Non-pigmented ciliary epithelial cell (primary cell): ENCODE measurements at places on chromosomes 3 and 15.

- DNase-seq: peak; percentile 48
Observed at GRCh38 chr3:175212896-175213295, 353.8 kb downstream of the NAALADL2 start.

DNA sequence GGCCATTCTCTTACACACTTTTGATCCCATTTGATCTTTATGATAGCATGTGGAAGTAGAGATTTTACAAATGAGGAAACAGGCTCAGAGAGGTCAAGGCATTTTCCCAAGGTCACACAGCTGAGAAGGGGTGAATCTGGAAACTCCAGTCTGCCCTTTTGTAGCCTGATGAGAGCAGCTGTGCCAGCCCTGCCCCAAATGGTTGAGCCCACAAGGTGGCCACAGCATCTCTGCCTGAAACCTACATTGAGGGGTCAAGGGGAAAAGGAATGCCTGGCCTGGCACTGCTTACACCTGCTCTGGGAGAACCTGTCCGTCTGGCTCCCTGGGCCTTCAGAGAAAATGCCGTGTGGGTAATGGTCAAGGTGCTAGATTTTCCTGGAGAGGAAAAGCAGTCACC, 200.2 kb upstream of the LINGO1 start:
- DNase-seq: no peak

DNA sequence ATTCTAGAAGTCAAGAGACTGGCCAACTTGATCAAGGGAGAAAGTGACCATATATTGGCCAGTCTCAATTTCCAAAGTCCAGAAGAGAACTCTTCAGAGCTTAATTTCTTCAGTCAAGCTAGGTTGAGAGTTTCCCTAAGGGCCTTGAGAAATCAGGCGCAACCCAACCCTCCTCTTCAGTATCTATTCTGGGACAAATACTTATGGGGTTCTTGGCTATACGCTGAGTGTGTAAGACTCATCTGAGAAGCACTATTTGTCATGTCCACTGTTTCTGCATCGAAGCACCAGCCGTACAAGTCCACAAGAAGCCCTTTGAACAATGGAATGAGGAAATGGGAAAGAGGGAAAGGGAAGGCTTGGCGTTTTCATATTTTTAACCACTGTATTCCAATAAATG, 379.5 kb downstream of the CTNNB1 start:
- no peak for DNase-seq

- DNase-seq: no peak
Observed at GRCh38 chr15:93384886-93385285, 295.9 kb upstream of the RGMA start.

DNA sequence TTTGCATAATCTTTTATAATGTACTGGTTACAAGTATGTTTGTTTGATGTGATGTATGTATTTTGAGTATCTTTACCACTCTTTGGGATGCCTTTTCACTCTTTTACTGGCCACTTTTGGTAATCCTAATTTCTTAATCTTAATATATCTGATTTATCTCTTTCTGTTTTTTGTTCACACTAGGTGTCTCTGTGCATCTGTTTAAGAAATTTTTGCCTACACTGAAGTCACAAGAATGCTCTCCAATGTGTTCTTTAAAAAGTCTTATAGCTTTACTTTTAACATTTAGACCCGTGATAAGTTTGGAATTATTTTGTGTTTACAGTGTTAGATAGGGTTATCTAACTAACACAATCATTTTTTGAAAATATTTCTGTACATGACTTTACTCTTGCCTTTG, 659.1 kb downstream of the SI start:
- DNase-seq: no peak

DNA sequence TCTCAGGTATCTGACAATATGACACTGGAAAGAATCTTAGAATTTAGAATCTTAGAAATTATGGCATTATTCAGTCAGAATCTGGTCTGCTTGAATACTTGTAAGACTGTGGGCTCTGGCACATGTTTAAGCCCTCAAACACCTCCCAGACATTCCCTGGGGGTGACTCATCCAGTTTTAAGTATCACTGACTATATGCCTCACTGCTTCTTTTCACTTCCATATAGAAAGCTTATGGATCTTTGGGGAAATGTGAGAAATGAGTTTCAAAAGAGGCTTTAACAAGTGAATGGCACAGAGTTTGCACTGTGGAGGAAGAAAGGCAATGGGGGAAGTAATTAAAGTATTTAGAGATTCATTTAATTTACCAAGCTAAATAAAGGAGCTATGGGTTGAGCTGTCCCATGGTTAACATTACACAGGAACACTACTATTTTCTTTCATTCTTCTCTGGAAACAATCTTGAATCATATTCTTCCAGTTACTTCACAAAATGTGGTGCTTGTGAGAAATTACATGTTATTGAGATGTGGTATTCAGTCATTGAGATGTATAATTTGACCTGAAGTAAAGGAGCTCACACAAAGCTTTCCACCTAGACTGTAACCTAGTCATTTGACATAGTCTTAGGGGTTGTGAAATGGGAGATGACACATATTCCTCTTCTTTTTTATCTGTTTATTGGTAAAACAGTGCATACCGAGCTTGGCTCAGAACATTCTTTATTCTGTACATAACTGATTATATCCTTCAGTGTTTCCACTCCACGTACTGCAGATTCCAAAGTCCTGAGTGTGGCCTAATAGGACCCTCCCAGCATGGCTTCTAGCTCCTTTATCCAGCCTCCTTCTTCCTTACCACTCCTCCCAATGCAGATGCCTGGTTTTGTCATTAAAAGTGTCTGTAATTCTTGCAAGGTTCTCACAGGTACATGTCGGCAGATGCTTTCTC, 544.6 kb upstream of the NECTIN3 start:
- DNase-seq: peak; percentile 94

GRCh38 chr15:52018244-52018643, 775 bp upstream of the MAPK6 start:
- no peak for DNase-seq

DNA sequence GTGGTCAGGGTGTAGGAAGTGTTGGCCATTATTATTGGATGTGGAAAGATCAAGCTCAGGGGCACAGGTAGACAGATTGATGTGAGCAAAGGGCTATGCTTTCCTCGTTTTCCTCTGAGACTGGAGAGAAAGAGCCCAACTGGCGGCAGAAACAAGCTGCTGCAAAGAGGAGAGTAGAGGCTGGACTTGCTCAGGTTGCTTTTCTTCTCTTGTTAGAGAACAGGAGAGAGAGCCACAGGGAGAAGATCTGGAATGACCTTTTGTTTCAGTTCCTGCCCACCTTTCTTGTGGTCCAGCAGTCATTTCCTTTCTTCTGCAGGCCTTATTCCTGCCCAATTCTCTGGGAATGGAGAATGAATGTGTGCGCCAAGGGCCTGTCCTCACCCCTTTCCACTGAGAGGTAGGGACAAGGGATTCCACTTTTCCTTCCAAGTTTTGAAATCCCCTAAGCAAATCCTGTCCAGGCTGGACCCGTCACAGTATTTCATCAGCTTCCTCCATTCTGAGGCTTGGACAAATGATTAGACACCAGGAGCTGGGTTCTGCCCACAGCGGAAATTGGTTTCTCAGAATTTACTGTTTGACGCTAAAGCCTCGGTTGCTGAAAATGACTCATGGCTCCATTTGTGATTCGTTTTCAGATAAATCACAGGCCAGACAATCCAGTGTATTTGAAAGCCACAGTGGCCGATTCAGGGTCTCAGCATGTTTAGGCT, 16.1 kb downstream of the ZNF80 start:
- DNase-seq: no peak

DNA sequence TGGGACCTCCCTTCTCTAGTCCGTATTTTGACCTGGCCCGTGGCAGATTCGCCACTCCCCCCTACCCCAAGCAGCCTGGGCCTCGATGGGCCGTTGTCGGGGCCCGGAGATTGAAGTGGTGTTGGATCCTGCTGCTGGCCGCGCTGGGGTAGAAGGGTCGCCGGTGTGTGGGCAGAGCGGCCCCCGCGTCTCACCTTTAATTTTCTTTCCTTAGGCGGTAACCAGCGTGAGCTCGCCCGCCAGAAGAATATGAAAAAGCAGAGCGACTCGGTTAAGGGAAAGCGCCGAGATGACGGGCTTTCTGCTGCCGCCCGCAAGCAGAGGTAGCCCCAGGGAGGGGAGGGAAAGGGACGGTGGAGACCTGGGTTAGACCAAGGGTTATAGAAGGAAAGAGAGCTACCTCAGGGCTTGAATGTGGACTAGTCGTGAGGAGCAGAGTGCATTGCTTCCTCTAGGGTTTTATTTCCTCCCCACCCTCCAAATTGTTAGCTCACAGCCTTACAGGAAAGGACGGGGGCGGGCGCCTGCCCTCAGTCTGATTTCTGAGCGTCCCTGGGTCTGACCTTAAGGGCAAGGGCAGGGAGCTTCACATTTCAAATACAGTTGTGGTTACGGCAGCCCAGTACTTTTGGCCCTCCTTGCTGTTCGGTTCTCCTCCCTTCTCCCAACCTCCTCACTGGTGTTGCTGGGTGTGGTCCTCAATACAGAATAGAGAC, 799 bp downstream of the SERF2 start:
- DNase-seq: no peak

DNA sequence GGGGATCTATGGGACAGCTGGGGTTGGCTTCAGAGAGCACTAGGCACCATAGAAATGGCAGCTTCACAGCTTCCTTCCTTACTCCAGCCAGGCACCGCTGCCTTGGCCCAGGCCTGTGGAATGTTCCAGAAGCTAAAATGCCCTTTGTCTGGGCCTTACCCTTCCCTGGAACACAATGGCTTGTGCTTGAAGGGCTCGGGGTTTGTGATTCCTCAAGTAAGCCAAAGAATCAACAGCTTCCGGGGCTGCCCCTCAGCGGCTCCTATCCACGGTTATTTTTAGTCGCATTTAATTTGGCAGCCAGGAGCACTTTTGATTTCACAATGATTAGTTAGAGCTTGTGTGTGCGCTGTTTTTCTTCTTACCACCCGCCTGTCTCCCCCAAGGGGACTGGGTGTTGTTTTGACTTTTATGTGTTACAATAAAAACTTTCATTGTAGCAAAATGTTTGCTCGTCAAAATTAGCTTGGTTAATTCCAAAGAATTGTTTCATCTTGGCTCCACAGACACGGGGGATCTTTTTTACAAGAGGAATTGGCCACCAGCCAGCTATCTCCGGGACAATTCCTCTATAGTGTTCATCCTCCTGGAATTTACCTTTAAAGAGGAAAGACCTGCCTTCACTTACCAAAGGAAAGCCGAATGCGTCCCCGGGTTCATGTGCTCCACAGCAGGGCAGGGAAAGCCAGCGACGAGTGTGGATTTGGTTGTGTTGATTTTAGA, 73.8 kb downstream of the TLE3 start:
- DNase-seq: peak; percentile 9

GRCh38 chr3:150793641-150794040, 30.7 kb upstream of the SIAH2 start:
- DNase-seq: no peak

DNA sequence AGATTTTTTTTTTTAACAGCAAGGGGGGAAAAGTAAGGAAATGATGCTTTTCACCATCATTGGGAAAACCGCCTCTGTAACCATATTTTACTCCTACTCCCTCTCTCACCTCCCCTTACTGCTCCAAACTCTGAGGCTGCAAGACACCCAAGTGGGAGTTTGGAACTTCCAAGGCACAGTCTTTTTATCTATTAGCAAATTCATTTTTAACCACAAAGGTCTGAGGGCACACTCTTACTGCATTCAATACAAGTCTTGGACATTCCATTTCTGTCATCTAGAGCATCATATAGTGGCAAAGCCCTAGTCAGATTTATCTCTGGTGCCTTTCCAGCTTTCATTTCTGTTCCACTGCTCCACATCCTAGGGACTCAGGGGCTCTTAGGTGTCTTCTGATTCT, 13.2 kb downstream of the FAM162A start:
- DNase-seq: no peak
